ENCODE measurements at places on chromosomes 7 and 10.

DNA sequence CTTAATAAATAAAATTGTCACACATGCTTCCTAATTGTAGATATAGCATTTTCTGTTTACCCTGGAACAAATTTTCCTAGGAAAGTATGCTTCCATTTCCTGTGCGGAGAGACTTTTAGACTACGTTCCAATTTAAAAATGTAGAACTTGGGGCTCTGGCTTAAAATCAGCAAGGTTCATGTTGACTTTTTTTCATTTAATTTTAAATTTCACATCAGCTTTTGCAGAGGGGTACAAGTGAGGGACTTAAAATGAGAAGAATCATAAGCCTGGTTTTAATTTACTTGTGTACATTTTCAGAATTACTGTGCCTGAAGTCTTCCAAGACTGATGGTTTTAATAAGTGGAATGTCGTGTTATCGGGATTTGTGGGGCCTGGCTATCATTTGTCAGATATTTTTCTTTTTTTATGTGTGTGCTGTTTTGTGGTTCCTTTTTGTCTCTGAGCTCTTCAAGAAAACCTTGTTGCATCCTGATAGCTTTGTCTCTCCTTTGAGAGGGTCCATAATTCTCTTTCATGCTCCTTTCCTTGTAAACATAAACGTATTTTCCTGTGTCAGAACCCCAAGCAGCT is 8.8 kb upstream of the ATRNL1 start:
- no peak for DNase-seq

DNA sequence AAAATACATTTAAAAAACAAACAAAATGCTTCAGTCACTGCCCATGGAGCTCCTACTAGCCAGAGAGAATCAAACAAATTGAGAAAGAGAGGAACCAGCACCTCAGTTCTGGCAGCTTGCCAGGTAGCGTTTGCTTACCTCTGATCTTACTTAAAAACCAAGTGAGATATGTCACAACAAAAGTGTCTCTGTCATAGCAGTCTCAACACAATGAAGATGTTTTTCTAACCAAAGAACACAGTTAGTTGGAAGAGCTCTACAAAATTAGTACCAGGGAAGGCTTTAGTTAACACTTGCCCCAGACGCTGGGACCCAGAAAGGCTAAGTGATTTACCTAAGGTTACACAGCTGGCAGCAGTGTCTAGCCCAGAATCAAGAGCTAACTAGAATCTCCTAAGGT is 3.4 kb downstream of the DOCK4 start:
- DNase-seq = no peak

GRCh38 chr7:123579416-123579815 is 21.8 kb upstream of the NDUFA5 start:
- DNase-seq = no peak

GRCh38 chr7:51121931-51122425 is 194.6 kb downstream of the COBL start:
- no peak for DNase-seq

DNA sequence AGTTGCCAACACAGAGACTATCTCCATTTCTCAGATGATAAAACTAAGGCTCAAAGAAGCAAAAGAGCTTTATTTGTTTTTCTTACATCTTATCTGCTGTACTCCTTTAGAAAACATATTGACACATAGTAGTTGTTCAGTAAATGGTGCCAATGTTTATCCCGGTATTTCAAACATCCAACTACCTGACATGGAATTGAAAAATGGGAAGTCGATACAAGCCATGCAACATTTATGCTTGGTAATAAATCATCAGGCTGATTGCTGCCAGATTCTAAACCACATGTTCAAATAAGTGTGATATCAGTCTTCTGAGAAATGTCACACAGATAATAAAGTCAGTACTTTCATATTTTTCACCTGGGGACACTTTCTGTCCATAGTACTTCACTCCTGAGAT is 65.8 kb upstream of the C10orf120 start:
- DNase-seq = no peak

DNA sequence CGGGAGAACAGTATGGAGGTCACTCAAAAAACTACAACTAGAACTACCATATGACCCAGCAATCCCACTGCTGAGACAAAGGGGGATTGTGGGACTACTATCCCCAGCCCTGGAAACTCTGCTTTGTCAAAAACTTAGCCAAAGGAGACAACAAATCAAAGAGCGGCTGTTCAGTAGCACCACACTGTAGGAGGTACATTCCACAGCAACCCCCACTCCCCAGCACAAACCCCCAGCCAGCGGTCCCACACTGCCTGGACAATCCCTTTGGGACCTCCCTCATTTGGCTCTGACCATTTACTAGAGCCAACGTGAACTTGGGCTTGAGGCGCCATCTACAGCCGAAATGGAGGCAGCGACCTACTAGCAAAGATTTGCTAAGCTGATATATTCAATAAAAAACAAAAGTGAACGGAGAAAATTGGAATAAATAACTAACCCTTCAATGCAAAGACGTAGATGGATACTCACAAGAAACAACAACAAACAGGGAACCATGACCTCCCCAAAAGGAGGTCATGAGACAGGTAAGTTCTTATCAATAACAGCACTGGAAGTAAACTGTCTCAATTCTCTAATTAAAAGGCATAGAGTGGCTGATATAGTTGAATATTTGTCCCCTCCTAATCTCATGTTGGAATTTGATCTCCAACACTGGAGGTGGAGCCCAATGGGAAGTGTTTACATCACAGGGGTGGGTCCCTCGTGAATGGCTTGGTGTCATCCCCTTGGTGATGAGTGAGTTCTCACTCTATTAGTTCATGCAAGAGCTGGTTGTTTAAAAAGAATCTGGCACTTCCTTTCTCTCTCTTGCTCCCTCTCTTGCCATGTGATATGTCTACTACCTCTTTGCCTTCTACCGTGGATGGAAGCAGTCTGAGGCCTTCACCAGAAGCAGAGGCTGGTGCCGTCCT is 119.0 kb upstream of the KCNMA1 start:
- no peak for DNase-seq

GRCh38 chr10:15442056-15442455 is 71.0 kb upstream of the FAM171A1 start:
- no peak for DNase-seq

- no peak for DNase-seq
Observed at GRCh38 chr10:117689566-117689965, 147.0 kb downstream of the EMX2 start.

GRCh38 chr7:92641921-92642511 is 51.8 kb upstream of the FAM133B start:
- peak; percentile 46 for DNase-seq

DNA sequence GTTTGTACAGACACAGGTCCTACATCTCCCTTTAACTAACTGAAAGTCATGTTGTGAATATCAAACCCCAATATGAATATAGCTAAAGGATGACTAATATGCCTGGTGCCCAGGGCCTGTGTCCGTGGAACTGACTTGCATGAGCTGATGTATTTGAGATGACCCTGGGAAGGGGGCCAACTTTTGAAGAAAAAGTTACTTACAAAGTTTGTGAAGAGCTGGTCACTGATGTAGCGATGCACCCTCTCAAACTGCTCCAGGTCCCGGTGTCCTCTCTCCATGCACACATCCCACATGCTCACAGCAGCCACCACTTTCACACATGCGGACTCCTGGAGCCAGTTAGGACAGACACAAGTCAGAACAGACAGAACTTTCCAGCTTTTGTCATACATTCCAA is 106.2 kb downstream of the ABCC2 start:
- no peak for DNase-seq

- peak; percentile 37 for DNase-seq
Observed at GRCh38 chr10:6204063-6204340, 1.3 kb downstream of the PFKFB3 start.

DNA sequence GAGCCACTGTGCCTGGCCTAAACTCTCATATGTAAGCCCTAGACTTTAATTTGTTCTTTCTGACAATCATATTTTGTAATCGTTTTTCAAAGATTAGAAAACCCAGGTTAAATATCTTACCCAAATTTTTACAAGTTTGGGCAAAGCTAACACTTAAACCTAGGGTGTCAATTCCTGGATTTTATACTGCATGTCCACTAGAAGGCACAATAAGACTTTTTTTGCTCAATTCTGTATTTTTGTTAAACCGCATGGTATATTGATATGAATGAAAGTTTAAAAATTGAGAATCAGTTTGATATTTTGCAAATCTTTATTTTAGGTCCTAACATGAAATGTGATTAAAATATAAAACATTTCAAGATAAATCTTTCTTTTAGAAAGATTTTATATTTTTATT is 29.3 kb downstream of the DYNC2I1 start:
- DNase-seq = no peak

DNA sequence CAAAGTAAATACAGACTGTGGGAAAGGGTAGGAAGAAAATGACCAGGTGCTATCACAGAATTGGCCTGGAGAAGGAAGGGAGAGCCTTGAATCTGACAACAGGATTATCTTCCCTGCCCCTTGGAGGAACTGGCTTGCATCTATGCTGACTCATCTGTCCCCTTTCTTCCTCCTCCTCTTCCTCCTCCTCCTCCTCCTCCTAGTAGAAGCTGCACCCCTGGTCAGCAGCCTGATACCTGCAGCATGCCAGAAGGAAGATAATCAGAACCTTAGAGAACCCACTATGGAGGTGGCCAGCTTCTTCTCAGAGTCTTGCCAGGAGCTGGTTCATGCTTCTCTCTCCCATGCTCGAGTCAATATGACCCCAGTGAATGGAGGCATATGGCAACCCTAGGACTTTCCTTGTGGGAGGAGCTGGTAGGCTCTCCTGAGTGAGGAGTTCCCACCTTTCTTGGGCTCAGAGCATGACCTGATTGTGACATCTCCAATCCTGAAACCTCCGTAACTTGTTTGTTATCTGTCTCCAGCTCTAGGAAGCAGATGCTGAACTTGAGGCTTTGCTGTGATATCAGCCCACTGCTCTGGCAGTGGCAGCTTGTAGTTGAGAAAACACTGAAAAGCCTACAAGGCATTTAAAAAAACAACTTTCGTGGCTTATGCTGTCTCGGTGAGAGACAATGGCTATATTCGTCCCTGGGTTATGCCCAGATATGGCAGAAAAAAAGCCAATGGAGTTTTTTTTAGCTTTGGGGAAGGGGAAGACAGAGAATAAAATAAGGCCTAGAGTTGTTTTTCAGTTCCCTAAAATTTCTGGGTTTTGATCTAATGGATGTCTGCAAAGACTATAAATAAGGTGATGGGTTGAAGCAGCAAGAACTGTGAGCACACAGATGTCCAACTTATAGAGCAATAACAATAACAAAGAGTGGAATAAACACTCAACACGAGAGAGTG is 60.6 kb downstream of the CDHR3 start:
- no peak for DNase-seq

DNA sequence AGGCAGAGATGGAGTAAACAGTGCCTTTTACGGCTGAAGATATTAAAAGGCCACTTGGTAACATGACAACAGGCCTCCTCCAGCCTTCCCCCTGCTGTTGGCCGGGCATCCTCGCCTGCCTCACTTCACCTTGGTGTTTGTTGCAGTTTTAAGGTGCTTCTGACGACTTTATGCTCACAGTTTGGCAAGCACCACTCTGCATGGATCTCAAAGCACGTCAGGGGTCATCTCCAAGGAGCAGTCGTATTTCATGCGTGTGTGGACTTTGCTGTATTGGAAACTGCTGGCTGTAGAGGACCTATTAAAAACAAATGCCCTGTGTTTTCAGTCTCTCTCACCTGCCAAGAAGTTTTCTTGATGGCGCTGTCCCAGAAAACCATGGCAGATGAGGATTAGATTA is 483.1 kb downstream of the RPS24 start:
- DNase-seq = no peak

GRCh38 chr10:50396491-50397311 is 145.4 kb upstream of the ASAH2 start:
- DNase-seq = no peak

DNA sequence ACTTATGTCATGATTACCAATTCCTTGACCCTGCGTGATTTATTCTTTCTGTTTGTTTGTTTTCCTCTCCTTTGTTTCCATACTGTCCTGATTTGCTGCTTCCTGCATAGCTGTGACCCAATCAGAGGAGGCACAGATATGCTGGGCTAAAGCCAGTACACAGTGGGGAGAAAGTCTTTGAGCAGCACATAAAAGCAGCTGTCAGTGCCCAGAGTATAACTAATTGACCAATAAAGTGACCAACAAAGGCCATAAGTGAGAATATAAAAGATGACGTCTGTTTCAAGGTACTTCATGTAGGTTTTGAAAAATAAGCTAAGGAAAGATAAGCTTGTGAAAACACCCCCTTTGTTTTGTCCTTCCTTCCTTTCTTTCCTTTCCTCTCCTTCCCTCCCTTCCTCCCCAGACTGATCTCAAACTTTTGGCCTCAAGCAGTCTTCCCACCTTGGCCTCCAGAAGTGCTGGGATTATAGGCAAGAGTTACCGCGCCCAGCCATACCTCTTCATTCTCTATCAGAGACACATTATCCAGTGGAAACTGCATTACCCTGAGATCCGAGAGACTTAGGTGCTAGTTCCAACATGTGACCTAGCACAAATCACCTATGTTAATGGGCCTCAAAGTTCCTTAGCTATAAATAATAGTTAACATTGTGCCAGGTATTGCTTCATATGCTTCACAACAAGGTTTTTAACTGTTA is 17.0 kb downstream of the BCAP29 start:
- DNase-seq = no peak

DNA sequence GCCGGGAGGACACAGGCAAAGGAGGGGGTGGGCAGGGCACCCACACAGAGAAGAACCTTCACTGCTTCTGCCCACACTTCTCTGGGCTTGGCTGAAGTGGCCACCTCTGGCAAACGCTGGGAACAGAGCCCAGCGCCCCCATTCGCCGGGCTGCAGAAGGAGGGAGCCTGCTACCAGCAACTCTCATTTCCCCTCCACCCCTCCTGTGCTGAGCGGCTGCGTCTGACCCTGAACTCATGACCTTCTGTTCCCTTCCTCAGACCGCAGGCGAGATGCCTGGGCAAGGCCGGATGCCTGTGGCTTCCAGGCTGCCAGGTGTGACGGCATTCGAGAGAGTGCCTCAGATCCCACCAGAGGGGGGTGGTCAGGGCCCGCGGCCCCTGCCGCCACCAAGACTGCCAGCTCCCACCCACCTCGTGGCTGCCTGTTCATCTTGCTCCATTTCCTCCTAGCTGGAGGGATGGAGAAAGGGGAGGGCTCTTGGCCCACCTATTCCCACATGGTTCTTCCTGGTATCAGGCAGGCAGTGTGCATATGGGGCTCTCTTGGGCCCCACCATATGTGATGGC is 19.8 kb downstream of the DNAJB12 start:
- DNase-seq = no peak

GRCh38 chr10:18140957-18141845 is 977 bp downstream of the CACNB2 start:
- no peak for DNase-seq

DNA sequence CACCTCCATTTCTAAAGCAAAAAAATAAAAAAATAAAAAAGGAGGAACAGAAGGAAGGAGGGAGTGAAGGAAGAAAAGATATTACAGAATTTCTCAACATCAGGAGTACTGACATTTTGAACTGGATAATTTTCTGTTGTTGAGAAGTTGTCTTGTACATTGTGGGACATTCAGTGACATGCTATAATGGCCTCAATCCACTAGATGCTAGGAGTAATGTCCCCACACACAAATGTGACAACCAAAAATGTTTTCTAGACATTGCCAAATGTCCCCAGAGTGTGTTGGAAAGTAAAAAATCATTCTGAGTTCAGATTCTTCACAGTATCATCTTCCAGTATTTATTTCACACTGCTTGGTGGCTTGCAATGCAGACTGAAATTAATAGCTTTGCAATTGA is 6.5 kb downstream of the ZNF438 start:
- DNase-seq = no peak

All from stimulated activated CD4-positive, alpha-beta T cell treated with anti-CD3 and anti-CD28 coated beads, TNF-alpha, amount 100 ng/mL, for 24 hours (primary cell).